ENCODE measurements at places on chromosomes 12 and 14.

DNA sequence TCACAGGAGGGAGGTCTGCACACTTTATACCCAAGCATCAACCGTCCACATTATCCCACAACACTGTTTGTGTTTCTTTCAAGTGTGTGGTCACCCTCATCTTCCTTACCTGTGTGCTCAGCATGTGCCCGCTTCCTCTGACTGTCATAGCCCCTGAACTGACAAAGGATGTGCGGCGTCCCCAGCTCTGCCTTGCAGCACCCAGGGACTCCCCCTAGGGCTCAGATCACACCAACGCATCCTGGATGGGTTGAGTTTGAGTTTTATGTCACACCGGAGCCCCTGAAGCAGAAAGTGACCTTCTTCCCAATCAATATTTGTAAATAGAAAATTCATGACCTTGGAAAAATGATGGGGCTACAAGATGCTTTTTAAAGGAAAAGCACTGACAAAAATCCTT, 770.7 kb upstream of the TMEM132C start:
- no peak for DNase-seq

GRCh38 chr12:119710965-119711551, 43.1 kb downstream of the PRKAB1 start:
- DNase-seq: no peak

DNA sequence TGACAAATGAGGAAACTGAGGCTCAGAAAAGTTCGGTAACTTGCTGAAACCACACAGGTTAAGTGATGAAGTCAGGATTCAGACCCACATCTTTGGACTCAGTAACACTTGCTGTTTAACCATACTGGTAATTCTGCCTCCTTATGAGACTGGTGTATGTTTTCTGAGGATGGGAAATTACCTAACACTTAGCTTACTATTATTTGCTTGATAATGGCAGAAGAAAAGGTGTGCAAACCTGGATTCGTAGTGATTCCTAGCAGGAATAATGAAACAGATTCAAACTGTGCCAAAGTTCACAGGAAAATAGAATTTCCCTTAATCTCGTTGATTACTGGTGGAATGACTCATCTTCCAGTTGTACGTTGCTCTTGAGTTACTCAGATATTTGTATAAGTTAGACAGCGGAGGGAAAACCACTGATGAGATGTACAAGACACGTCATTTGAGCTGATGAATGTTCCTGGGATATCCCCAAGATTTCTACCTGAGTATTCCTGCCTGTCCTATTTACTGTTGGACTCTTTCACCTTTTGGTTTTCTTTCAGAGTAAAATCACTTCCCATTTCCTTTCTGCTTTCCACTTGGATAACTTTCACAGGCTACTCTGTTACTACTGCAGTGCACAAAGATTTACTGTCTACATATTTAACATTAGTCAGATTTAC, 37.5 kb downstream of the PRORP start:
- no peak for DNase-seq

GRCh38 chr14:89542786-89543424, 125.9 kb upstream of the FOXN3 start:
- DNase-seq: no peak

GRCh38 chr12:20830456-20830855, 20.0 kb downstream of the SLCO1B3 start:
- no peak for DNase-seq
